Right renal pelvis (tissue), 4 donors: ENCODE measurements at places on chromosomes 13 and 19. TPM values are rescaled to one million over a fixed set of nuclear protein-coding genes. Genes with fewer than 3 reads are reported as not detected.

The ZNF610 gene
- polyA plus RNA-seq: 15.1 TPM

The PEG3 gene
- 83.6 TPM for polyA plus RNA-seq

DNA sequence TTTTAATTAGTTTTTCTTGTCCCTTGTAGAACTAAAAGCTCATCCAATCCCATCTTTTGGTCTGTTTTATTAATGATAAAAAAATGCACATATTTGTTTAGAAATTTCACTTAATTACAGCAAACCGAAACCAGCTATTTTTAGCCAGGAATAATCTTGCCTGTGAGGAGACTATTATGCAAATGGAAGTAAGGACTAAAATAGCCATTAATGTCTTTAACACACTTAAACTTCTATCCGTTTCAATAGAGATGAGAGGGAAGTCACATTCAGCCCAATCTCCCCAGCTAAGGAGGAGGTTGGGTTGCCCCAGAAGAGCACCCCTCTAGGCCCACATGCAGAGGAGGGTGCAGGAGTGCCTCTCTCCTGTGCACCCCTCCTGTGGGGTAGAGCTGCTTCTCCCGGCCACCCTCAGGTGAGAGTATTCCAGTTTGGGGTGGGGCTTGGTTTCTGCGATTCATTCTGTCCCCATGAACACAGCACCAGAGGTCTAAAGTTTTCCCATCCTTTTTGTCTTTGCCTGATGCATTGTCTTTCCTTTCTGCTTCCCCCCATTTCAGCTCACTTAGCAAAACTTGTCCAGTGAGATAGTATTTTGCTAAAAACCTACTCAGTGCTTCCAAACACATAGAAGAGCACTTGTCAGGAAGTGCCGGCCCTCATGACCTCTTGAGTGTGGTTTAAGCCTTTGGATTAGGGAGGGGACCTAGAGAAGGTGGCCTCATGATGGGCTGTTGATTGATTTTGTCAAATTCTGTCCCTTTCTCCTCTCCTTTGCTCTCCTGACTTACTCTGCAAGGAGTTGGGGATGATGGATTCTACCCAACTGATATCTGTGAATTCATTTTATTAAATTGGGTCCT is 28.2 kb downstream of the FGF9 start:
- DNase-seq: no peak

GRCh38 chr13:112857914-112858490 is 111.0 kb upstream of the MCF2L start:
- DNase-seq: no peak

GRCh38 chr13:105327581-105328126 is 1207.8 kb downstream of the EFNB2 start:
- no peak for DNase-seq

- DNase-seq: no peak
Measured at GRCh38 chr13:57653229-57653989, 21.9 kb downstream of the PCDH17 start.

DNA sequence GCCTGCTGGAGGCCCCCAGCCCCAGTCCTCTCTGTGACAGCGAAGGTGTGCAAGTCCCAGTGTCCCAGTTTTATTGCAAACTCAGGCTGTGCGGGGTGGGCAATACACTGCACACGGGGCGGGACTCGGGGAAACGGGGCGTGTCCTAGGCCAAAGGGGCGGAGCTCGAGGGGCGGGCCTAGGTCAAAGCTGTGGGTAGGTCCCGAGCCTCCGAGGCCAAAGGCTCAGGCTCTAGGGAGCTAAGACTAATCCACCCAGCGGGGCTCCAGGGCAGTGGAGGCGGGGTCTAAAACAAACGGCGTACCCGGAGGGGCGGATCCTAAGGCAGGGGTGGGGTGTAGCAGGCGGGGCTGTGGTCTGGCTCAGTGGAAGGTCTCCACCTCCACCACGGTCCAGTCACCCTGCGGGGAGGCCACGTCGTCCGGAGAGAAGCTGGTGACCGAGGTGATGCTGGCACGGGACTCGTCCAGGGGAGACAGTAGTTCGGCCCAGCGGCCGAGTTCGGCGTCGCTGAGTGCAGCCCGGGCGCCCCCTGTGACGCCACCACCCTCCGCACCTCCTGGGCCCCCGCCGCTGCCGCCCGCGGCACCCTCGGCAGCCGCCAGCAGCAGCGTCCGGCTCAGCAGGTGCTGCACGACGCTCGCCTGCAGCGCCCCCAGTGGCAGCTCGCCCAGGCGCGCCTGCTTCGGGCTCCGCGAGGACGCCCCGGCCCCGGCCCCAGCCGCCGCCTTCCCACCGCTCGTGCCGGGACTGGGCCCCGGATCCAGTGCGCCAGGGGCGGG is 5.3 kb downstream of the PRR36 start:
- no peak for DNase-seq

DNA sequence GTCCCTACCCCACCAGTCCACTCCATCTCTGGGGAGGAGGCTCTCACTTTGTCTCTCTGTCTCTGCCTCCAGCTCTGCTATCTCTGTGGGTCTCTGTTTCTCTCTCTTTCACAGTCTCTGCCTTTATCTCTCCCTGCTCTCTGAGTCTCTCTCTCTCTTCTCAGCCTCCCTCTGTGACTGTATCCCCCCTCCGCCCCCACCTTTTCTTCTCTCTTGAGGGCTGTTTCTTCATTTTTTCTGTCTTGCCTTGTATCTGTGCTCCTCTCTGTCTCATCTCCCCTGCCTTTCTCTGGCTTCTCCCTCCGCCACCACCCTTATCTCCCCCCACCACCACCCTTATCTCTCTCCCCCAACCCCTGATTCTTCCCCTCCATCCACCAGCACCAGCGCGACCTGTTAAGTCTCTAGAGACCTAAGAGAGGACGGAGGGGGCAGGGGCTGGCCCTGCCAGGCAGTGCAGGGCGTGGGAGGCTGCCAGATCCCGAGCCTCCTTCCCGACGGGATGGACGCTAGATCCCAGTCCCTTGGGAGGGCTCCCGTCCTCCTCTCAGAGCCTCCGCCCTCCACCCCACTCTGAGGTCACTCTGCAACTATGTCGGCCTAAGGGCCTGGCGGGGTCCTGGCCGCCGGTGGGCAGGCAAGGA is 1.0 kb downstream of the AXL start:
- DNase-seq: no peak

DNA sequence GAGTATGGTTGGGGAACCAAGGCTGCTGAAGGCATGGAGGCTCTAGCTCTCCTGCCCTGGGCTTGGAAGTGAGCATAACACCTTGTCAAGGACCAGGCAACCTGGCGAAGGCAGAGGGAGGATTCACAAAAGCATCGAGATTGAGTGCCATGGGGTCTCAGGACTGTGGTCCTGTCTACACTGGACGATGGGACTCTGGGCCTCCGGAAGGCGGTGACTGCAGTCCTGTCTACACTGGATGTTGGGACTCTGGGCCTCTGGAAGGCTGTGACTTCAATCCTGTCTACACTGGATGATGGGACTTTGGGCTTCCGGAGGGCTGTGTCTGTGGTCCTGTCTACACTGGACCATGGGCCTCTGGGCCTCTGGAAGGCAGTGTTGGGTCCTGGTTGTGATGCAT is 290.4 kb downstream of the TEX29 start:
- no peak for DNase-seq

DNA sequence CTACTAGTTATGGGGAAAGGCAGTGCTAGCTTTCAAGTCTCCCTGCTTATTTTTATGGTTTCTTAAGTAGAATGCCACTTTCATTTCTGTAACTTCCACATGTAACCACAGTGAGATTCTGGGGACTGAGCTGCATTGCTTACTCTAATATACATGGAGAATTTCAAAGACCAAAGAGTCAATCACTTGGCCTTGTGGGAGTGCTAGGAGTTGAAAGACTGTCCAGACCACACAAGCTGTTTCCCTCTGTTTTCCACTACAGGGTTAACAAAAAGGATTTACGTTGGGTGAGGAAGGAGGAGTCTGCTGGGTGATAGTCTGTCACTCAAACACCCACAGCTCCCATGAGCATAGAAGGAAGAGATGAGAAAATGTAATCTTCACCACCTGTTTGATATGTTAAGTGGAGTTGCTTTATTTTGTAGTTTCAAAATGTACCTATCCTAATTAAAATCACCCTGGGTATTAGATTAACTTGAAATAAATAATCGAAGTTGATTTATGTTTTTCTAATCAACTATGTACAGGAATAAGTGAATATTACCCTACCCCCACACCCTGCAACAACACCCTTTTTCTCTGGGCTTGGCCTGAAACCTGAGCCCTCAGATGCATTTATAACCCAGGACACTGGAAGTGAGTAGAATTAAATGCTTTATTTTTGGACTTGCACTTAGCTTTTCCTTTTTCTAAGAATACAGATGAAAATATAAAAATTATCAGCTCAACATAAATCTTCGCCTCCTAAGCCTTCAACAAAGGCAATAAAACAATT is 225.8 kb upstream of the SLC10A2 start:
- no peak for DNase-seq
